Testis (tissue), 5 donors: ENCODE measurements at places on chromosomes 3 and 15.

- no peak for DNase-seq
These were observed 326.4 kb upstream of the SATB1 start for GRCh38 chr3:18751514-18751913.

DNA sequence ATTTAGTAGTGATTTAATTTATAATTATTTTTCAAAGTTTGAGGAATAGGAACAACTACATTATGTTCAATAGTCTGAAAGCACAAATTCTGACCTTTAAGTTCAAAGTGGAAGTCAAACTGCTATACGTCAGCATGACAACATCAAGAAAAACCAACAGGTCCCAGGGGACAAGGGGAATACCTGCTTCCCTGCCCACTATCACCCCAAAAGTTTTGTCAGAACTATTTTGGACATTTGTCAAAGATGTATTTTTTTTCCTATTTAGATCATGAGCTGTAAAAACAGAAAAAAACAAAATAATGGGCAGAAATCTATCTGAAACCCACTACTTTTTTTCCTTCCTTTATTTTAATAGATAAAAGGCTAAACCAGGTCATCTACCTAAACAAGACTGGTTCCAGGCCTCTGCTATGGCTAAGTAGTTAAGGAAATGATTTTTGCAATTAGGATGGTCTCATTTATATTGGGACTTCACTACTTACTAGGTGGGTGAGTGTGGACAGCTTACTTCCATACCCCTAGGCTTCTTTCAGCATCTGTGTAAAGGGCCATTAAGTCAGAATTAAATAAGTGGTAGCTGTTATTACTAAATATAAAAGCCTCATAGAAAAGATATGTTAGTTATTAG, 746.3 kb downstream of the FHIT start:
- DNase-seq, result no peak

- no peak for DNase-seq
These were observed 3.6 kb upstream of the AMOTL2 start for GRCh38 chr3:134377896-134378295.

GRCh38 chr3:195248281-195248680, 22.7 kb downstream of the XXYLT1 start:
- peak; percentile 8 for DNase-seq

DNA sequence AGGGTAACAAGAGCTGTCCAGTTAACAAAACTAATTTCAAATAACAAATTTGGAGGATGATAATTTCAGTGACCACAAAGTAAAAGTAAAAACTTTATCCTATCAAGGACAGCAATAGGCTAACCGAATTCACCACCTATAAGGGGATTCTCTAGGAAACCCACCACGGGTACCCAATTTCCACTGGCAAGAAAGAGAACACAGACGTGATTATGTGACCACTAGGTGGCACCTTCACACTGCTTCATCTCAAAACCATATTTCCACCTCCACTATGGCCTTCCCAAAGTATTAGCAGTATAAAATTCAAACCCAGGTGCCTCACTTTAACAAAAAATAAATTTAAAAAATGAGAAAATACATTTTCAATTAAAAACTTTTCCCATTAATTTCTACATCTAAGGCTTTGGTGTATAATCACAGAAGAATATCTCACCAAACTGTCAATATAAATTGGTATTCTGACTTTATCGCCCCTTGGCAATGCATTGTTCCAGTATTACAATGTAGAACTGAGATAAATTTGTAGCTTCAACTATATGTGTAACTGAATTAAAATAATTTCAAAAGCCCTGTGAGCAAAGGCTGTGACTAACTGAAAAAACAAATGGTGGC, 96.5 kb downstream of the FSIP1 start:
- peak; percentile 63 for DNase-seq

- DNase-seq, result no peak
These were observed 407.3 kb downstream of the TBL1XR1 start for GRCh38 chr3:176789947-176790346.

DNA sequence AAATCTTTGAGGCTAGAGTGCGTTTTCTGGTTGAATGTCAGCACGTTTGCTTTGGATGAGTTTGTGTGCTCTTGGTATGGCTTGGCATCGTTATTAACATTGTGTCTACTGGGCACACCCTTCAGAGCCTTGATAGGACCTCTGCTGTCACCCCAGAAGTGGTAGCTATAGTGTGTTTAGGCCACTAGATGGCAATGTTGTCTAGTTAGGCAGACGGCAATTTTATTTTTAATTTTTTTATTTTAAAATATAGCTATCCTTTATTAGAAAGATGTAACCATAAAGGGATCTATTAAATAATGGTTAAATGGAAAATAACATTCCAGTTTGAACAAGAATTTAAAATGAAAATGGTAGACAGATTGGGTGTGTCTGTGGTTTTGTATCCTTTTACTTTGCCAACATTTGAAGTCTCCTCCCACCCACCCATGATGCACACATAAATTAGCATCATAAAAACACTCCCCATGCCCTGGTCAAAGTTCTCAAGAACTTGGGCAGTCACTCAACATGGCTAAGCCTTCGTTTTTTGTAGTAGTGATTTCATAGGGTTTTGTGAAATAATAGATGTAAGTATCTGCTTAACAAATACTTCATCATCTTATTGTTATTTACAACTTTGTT, 200.7 kb downstream of the KCNH8 start:
- DNase-seq, result peak; percentile 17
